A549 treated with AZD2906 at 1 μM for 4 hours (cell line): ENCODE measurements at places on chromosomes 16 and 17. TPM values are rescaled to one million over a fixed set of nuclear protein-coding genes. Genes with fewer than 3 reads are reported as not detected.

Gene NPIPB6
- total RNA-seq: 1.2 to 2.3 TPM (median 1.5 TPM) in 5 replicates

Gene C1QL1
- total RNA-seq: 15.1 to 35.0 TPM (median 30.3 TPM) in 5 replicates

Gene CHST5
- total RNA-seq: not detected in 5 replicates

Gene GPR179
- 0.02 to 0.06 TPM (median 0.03 TPM) in 5 replicates for total RNA-seq

Gene CRHR1
- total RNA-seq: 0.09 to 0.28 TPM (median 0.12 TPM) in 5 replicates

Gene ACSM2A
- not detected in 5 replicates for total RNA-seq

Gene C16orf96
- total RNA-seq: 0.02 to 0.06 TPM (median 0.04 TPM) in 5 replicates

Gene HEXD
- total RNA-seq: 11.2 to 14.8 TPM (median 13.6 TPM) in 5 replicates

Gene CES5A
- 0.03 TPM in 1 of 5 replicates, not detected in the others for total RNA-seq

Gene TMUB2
- 34.5 to 43.3 TPM (median 42.7 TPM) in 5 replicates for total RNA-seq

Gene FGF11
- total RNA-seq: 0.76 to 1.2 TPM (median 0.85 TPM) in 5 replicates

Gene PIRT
- total RNA-seq: not detected in 5 replicates

Gene NBR1
- total RNA-seq: 34.4 to 47.5 TPM (median 39.4 TPM) in 5 replicates

Gene ULK2
- total RNA-seq: 12.7 to 18.8 TPM (median 16.6 TPM) in 5 replicates
